Lower lobe of right lung (tissue), 2 donors: ENCODE measurements at places on chromosomes 2 and 18. TPM values are rescaled to one million over a fixed set of nuclear protein-coding genes. Genes with fewer than 3 reads are reported as not detected.

The FBXO48 gene
- 2.3 TPM for total RNA-seq

The SLC11A1 gene
- total RNA-seq: 419 TPM

The DCC gene
- 4.5 TPM for total RNA-seq

The CHRND gene
- total RNA-seq: not detected

The C1QL2 gene
- total RNA-seq: not detected

The MARCHF4 gene
- 0.12 TPM for total RNA-seq

The EVA1A gene
- total RNA-seq: 31.7 TPM

The PCGF1 gene
- total RNA-seq: 28.4 TPM

The SELENOI gene
- total RNA-seq: 13.4 TPM

The B3GNT7 gene
- 80.0 TPM for total RNA-seq

The TMEM18 gene
- 23.3 TPM for total RNA-seq

The CCDC93 gene
- 47.3 TPM for total RNA-seq

GRCh38 chr2:162053066-162053807 is 20.8 kb downstream of the DPP4 start:
- H3K4me1 ChIP-seq: no peaks in the 10 kb centered on the region
- H3K36me3 ChIP-seq: no peaks in the 10 kb centered on the region
- DNase-seq: no peak
- H3K27me3 ChIP-seq: no peaks in the 10 kb centered on the region
- no peak overlapping the region for H3K27ac ChIP-seq
- H3K4me3 ChIP-seq: no peak overlapping the region

GRCh38 chr2:113755835-113756354 is 547 bp downstream of the SLC35F5 start:
- peaks cover 21% of the 10 kb centered on the region for H3K36me3 ChIP-seq
- DNase-seq: no peak
- peak overlapping the region; percentile 97 for H3K4me3 ChIP-seq

DNA sequence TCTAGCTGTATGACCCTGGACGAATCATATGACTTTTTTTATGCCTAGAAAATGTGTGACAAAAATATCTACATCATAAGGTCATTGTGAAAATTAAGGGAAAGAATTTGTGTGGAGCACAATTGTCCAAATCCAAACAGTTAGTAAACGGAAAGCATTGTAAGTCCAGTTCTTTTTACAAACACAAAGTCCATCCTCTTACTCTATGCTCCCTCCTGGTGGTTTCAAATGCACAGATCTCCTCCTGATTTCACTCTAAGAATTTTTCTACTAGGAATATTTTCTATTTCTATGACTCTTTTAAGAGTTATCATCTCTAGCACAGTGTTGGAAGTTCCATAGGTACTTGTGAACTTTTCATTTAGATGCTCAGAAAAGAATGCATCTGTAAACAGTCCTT is 125.2 kb upstream of the ARL5A start:
- no peak overlapping the region for H3K4me3 ChIP-seq
- H3K36me3 ChIP-seq: no peaks in the 10 kb centered on the region
- no peaks in the 10 kb centered on the region for H3K27me3 ChIP-seq
- no peak for DNase-seq
- H3K27ac ChIP-seq: no peak overlapping the region
- peaks cover 3% of the 10 kb centered on the region for H3K4me1 ChIP-seq

DNA sequence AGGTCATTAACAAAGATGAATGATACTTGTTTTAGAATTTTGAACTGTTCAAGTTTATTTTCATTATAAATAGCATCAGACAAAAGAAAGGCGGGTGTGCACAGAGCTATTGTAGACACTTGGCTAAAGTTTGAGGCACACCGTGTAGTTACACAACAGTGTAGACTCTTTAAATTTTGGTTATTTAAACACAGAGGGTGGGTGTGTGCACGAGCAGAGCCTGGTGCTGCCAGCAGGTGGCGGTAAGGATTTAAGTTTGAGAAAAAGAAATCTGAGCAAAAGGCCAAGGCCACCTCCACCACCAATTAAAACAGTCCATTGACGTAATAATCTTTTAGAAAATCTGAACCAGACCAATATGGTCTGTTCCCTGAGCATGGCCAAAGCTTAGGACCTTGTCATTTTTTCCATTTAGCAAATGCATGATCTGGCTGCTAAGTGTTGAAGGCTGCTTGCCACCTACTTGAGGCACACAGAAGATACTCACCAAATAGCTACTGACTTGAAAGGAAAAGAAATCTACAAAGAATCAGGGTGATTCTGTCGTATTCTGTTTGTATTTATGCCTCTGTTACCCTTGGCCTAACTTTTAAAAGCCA is 14.3 kb downstream of the COPS7B start:
- no peaks in the 10 kb centered on the region for H3K27me3 ChIP-seq
- H3K27ac ChIP-seq: no peak overlapping the region
- no peak overlapping the region for H3K4me3 ChIP-seq
- no peaks in the 10 kb centered on the region for H3K4me1 ChIP-seq
- H3K36me3 ChIP-seq: peaks cover 96% of the 10 kb centered on the region

- H3K4me1 ChIP-seq: no peaks in the 10 kb centered on the region
- no peak for DNase-seq
- H3K27ac ChIP-seq: no peak overlapping the region
Measured at GRCh38 chr18:26190506-26190905, 35.7 kb upstream of the TAF4B start.

DNA sequence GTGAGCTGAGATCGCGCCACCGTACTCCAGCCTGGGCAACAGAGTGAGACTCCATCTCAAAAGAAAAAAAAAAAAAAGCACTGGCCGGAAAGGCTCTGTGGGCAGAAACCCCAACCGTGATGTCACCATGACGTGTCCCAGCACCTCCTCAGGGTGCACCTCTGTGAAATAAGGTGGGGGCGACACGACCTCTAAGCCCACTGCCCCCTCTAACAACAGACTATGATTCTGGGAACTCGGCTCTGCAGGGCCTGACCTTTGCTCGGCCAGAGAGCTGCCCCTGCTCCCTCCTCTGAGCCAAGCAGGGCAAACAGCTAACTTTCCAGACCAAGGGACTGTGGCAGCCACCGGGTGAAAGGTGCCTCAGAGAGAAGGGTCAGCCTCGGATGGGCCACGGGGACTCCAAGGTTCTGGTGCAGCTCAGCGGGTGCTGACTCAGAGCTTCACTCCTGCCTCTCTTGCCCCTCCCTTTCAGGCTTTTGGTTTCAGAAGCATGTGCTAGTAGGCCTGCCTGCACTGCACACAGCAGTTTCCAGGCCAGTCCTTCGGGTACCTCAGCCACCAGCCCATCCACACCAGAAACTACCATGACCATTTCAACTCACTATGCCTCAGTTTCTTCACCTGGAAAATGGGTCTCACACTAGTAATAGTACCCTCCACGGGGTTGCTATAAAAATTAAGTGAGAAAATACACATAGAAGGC is 8.0 kb downstream of the TMBIM1 start:
- no peaks in the 10 kb centered on the region for H3K27me3 ChIP-seq
- peak overlapping the region; percentile 97 for H3K27ac ChIP-seq
- H3K36me3 ChIP-seq: peaks cover 57% of the 10 kb centered on the region

GRCh38 chr2:39730685-39731302 is 48.3 kb downstream of the THUMPD2 start:
- no peak for DNase-seq
- H3K4me1 ChIP-seq: no peaks in the 10 kb centered on the region
- no peaks in the 10 kb centered on the region for H3K27me3 ChIP-seq
- H3K36me3 ChIP-seq: peaks cover 16% of the 10 kb centered on the region
- H3K4me3 ChIP-seq: no peak overlapping the region

DNA sequence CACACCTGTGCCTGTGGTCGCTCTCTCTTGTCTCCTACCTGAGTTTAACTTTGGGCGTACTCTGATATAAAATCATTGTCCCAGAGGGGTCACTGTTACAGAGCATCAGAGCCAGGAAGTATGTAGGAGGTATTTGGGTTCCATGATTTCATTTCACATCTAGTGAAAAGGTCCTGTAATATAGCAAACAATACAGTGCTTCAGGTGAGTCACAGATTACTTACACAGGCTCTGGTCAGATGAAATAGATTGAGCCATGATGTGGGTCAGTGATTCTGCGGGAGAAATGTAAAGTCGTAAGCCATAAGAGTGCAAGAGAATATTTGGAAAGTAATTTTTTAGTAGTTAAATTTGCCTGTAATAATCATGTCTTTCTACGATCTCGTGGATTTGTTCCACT is 70.2 kb downstream of the SOCS6 start:
- no peak for DNase-seq
- H3K36me3 ChIP-seq: no peaks in the 10 kb centered on the region
- no peaks in the 10 kb centered on the region for H3K4me1 ChIP-seq
- H3K27ac ChIP-seq: no peak overlapping the region
- no peaks in the 10 kb centered on the region for H3K27me3 ChIP-seq
- H3K4me3 ChIP-seq: no peak overlapping the region

DNA sequence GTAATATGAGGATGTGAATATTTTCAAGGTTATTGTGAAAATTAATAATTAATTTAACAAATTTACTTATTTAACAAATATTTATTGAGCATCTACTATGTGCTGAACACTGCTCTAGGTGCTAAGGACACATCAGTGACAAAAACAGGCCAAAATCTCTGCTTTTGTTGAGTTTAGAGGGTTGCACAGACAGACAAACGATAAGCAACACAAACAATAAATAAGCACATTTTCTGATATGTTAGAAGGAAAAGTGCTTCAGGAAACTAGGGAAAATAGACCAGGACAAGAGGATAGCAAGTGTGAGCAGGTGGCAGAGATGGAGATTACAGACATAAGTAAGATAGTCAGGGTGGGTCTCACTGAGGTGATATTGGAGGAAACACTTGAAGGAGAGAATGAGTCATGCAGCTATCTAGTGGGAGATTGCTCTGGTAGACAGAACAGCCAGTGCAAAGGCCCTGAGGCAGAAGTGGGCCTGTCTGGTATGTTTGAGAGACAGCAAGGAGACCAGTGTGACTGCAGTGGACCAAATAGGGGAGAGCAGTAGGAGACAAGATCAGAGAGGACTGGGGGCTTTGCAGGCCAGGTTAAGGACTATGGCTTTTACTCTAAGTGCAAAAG is 38.3 kb downstream of the SFXN5 start:
- no peaks in the 10 kb centered on the region for H3K27me3 ChIP-seq
- H3K36me3 ChIP-seq: peaks cover 4% of the 10 kb centered on the region
- H3K27ac ChIP-seq: no peak overlapping the region
- peaks cover 5% of the 10 kb centered on the region for H3K4me1 ChIP-seq

GRCh38 chr2:150274108-150274507 is 213.4 kb downstream of the RND3 start:
- H3K4me3 ChIP-seq: no peak overlapping the region
- no peak for DNase-seq
- H3K4me1 ChIP-seq: no peaks in the 10 kb centered on the region
- H3K27me3 ChIP-seq: no peaks in the 10 kb centered on the region

DNA sequence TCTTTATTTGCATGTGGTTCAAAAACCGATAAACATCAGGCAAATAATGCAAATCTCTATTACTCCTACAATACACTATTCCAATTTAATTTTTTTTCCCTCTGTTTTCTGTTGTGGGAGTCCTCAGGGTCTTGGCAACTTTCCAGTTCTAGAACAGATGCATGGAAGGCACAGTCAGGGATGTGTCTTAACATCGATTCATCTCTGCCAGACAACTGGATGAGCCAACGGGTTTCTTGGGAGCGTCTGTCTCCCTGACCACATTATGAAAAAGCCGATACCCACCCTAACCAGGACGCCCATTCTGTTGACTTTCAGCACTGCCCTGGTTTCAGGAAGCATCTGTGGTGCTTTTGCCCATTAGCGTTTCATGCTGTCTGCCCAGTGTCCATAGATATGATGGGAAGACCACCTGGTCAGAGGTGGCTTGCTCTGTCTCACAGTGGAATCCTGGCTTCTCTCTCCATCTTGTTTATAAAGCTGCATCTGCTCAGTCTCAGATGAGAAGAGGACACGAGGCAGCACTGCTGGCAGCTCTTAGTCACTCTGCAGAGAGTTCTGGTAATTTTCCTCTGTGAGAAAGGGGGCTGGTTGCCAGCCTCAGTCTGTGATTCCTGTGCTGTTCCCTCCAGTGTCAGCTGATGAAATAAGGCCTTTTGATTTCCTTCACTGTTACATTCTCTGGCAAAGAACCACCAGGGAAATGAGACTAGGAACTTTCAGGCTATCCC is 57.9 kb upstream of the KCNE4 start:
- no peaks in the 10 kb centered on the region for H3K4me1 ChIP-seq
- H3K27me3 ChIP-seq: no peaks in the 10 kb centered on the region
- no peaks in the 10 kb centered on the region for H3K36me3 ChIP-seq
- no peak for DNase-seq

DNA sequence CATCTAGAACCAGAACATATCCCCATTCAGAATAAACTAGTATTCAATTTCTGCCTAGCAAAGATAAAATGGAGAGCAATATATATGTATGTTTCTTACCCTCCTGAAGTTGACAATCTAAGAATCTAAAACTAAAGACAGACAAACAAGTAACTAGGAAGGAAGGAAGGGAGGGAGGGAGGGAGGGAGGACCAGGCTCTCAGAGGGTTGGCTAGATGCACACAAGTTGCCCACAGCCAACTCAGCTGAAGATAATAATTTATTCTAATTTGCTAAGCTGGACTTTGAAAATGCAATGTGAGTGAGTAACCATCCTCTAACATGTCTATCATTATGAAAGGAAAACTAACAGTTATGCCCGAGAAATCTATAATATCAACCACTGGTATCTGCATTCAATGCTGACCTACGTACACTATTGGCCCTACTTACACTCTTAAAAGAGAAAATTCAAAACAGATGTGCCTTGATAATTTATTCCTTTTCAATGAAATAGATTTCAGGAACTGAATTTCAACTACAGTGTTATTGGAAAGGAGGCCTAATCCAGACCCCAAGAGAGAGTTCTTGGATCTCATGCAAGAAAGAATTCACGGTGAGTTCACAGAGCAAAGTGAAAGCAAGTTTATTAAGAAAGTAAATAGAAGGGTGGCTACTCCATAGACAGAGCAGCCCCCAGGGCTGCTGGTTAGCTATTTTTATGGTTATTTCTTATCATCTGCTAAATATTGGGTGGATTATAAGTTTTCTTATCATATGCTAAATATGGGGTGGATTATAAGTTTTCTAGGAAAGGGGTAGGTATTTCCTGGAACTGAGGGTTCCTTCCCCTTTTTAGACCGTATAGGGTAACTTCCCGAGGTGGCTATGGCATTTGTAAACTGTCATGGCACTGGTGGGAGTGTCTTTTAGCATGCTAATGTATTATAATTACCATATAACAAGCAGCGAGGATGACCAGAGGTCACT is 288.5 kb upstream of the SLC39A10 start:
- H3K4me3 ChIP-seq: no peak overlapping the region
- no peaks in the 10 kb centered on the region for H3K4me1 ChIP-seq
- H3K27ac ChIP-seq: no peak overlapping the region
- DNase-seq: no peak

- no peaks in the 10 kb centered on the region for H3K36me3 ChIP-seq
- peaks cover 12% of the 10 kb centered on the region for H3K4me1 ChIP-seq
- H3K27ac ChIP-seq: no peak overlapping the region
- no peak for DNase-seq
Measured at GRCh38 chr2:23399674-23400261, 14.8 kb downstream of the KLHL29 start.
